ENCODE measurements at places on chromosomes 3 and 15. TPM values are rescaled to one million over a fixed set of nuclear protein-coding genes. Genes with fewer than 3 reads are reported as not detected.

Gene RARB
- 5.6 TPM for total RNA-seq

Gene COL7A1
- total RNA-seq = 2.6 TPM

Gene GPR156
- 0.32 TPM for total RNA-seq

Gene PIF1
- 1.4 TPM for total RNA-seq

Gene GRAMD2A
- 29.3 TPM for total RNA-seq

Gene KIF9
- 8.7 TPM for total RNA-seq

Gene CLDN1
- total RNA-seq = 5.2 TPM

Gene CAMK2N2
- not detected for total RNA-seq

Gene SERPINI2
- 2.3 TPM for total RNA-seq

Gene IQCH
- 2.3 TPM for total RNA-seq

Gene NTRK3
- total RNA-seq = 3.5 TPM

Gene VIPR1
- total RNA-seq = 212 TPM

Gene CDHR4
- total RNA-seq = 9.6 TPM

Gene PSTPIP1
- total RNA-seq = 18.4 TPM

Gene CAPN7
- 49.4 TPM for total RNA-seq

Gene ATP8B4
- 9.0 TPM for total RNA-seq

Gene PSMD6
- total RNA-seq = 51.1 TPM

Gene TCTA
- total RNA-seq = 38.8 TPM

Gene ARRDC4
- total RNA-seq = 52.8 TPM

Gene CLDN11
- 22.4 TPM for total RNA-seq

Gene GP5
- total RNA-seq = 0.38 TPM

Gene ATP1B3
- 143 TPM for total RNA-seq

Gene NUSAP1
- total RNA-seq = 7.0 TPM

Gene SEC11A
- 205 TPM for total RNA-seq

Gene SLC28A2
- 0.21 TPM for total RNA-seq

Gene LINGO1
- 0.86 TPM for total RNA-seq

Gene TTLL13
- not detected for total RNA-seq

Gene CCR5
- total RNA-seq = 5.3 TPM

Gene TIGIT
- 1.7 TPM for total RNA-seq

Gene BFSP2
- not detected for total RNA-seq

Gene CDAN1
- 11.3 TPM for total RNA-seq

Gene BSN
- total RNA-seq = 0.35 TPM

Gene FILIP1L
- 25.0 TPM for total RNA-seq

Gene C3orf85
- total RNA-seq = not detected

Gene ARPIN
- total RNA-seq = 30.9 TPM

Gene CHRM5
- not detected for total RNA-seq

Gene NMB
- 10.4 TPM for total RNA-seq

Gene TMCO5A
- not detected for total RNA-seq

Gene NANOGP8
- 0.59 TPM for total RNA-seq

Gene LSMEM2
- total RNA-seq = not detected

Gene ST8SIA2
- not detected for total RNA-seq

Gene ARNT2
- total RNA-seq = 11.4 TPM

Gene SNTN
- 12.8 TPM for total RNA-seq

Gene LRRC2
- total RNA-seq = 1.2 TPM

Gene COL6A6
- total RNA-seq = 12.8 TPM

Gene HYAL2
- 155 TPM for total RNA-seq

Gene ERICH6
- not detected for total RNA-seq

Gene SNX22
- total RNA-seq = 17.4 TPM

Gene PAQR9
- total RNA-seq = not detected

Gene LSAMP
- 20.1 TPM for total RNA-seq

Gene CEP19
- 2.2 TPM for total RNA-seq

Gene SH3BP5
- 106 TPM for total RNA-seq

Gene NOX5
- not detected for total RNA-seq

Gene TMEM43
- 73.7 TPM for total RNA-seq

Gene CHL1
- total RNA-seq = 20.2 TPM

Measured in lower lobe of right lung (tissue), 2 donors.